D721Med (cell line): ENCODE measurements at places on chromosomes 7 and 10.

GRCh38 chr7:55265836-55266642 lies 99.1 kb upstream of the LANCL2 start:
- DNase-seq, result no peak

GRCh38 chr7:105678811-105679495 lies 97.7 kb upstream of the EFCAB10 start:
- DNase-seq, result no peak

GRCh38 chr7:116522247-116522646 lies 2.6 kb upstream of the CAV1 start:
- no peak for DNase-seq

DNA sequence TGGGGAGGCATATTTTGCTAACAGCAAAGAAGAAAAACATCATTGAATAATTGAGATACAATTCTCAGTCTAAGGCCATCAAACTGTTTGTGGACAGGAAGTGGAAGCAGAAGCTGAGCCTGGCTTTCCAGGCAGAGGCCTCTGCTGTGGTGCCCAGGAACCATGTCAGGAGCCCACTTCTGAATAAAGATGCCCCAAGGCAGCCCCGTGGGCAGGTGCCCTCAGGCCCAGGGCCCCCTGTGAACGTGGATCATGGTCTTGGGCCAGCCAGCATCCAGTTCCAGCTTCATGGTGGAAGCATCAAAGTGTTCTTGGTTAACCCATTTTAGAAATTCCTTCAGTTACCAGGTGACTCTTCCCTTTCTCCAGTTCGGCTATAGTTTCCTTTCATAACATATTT lies 346.8 kb downstream of the PTPRN2 start:
- DNase-seq, result no peak

DNA sequence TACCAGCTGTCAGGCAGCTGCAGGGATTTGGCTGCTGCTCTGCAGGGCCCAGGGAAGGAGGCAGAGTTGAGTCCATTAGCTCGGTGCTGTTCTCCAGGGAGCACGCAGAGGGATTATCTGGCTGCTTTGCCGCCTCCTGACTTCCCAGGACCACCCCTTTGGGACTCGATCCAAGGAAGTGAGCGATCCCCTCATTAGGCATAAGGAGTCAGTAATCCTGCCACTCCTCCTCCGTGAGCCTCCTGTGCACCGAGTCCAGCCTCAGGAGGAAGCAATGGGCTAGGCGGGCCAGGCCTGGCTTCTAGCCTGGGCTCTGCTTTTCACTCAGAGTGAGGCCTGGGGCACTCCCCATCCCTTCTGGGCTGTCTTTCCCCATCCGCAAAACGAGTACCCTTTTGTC lies 417.9 kb downstream of the RPS24 start:
- DNase-seq, result peak; percentile 54

GRCh38 chr7:90236721-90237289 lies 8.2 kb upstream of the CFAP69 start:
- no peak for DNase-seq

GRCh38 chr10:29322918-29323317 lies 34.0 kb downstream of the LYZL1 start:
- DNase-seq, result no peak

GRCh38 chr10:26939290-26939961 lies 78.7 kb upstream of the ABI1 start:
- DNase-seq, result no peak

DNA sequence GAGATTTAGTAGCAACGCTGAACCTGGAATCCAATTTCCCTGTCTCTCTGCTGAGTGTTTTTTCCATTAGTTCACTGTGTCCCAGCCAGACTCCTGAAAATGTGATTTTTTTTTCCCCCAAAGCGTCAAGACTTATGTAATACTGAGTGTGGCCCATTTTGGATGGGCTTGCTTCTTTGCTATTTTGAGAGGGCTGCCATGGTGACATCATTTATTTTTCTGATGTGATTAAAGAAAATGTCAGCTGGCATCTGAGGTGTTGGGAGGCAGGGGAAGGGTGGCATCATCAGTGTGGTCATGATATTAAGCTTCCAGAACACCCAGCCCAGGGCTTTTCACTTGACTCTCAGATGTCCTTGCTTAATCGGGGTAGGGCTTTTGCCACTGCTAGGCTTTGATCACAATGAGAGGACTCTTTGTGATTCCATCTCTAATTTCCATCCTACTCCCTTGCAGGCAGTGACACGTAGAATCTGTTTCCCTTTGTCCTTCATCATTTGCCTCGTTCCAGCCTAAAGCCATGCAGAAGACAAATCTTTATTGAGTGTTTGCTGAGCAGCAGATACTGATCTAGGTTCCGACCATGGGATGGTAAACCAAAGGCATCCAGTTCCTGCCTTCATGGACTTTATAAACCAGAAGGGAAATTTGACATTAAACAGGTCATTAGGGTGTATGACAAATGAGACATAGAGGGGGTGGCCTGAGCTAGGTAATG lies 7.4 kb downstream of the ZNF365 start:
- DNase-seq, result no peak

DNA sequence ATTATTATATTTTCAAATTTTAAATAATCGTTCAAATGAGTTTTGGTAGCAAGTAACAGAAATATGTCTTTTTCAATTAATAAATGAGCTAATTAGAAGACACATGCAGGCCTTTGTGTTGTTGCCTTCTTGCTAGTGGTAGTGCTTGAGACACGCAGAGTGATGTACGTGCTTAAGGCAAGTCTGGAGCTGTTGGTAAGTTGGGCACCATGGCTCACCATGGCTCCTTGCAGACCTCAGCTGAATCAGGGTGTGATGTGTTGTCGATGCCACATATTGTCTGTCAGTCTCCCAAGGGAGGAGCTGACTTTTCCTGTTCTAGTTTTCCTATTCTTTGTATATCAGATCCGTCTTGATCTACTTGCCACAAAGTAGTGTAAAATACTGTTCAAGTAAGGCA lies 8.3 kb downstream of the CDK14 start:
- DNase-seq, result no peak

DNA sequence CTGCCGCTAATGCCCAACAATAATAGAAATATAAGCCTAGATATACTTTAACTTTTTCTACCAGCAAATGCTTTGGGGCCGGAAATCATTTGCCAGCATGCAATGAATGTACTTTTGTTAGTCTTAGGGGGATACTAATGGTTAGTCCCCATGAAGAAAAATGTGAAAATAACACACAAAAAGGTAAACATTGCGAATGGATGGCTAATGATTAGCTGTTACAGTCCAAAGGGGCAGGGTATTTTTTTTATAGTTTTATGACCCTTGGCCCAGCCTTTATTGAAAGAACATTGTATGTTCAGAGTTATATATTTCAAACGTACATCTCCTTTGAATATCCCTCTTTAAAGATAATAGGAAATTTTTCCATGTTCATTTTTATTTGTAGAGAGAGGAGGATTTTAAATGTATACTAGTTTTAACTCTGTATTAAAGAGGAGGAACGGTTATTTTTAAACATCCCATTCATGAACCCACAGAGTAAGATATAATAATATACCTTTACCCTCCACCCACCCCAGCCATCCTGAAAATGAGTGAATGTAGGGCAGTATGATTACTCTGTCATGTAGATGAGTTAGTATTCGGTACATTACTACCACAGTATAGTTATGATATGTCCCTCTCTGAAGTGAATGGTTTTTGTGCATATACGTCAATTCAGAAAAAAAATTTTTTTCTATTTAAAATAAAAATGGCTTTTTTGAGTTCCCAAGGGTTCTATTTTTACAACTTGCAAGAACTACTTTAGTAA lies 63.6 kb downstream of the ARID5B start:
- DNase-seq, result no peak

- no peak for DNase-seq
Observed at GRCh38 chr7:6340241-6340640, 67.8 kb upstream of the CYTH3 start.

DNA sequence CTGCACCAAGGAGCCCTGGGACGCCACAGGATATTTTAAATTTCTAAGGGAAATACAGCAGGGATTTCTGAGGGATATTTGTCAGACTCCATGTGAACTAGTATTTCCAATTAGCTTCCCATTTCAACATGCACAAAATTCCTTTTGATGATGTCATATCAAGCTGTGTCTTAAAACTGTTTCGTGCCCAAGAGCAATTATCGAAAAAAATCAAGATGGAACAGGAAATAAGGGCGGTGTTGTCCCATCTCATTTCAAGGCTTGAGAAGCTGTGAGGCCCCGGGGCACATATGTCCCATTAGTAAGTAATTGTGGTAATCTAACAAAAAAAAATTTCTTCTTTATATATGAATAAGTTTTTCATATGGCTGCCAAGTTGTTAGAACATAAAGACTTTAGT lies 47.4 kb downstream of the PPP1R17 start:
- DNase-seq, result no peak
